ENCODE measurements at places on chromosomes 7 and 10.

- DNase-seq: no peak
Observed at GRCh38 chr10:114385557-114385956, 18.7 kb downstream of the AFAP1L2 start.

GRCh38 chr10:109183366-109183765 is 739.9 kb downstream of the XPNPEP1 start:
- DNase-seq: no peak

DNA sequence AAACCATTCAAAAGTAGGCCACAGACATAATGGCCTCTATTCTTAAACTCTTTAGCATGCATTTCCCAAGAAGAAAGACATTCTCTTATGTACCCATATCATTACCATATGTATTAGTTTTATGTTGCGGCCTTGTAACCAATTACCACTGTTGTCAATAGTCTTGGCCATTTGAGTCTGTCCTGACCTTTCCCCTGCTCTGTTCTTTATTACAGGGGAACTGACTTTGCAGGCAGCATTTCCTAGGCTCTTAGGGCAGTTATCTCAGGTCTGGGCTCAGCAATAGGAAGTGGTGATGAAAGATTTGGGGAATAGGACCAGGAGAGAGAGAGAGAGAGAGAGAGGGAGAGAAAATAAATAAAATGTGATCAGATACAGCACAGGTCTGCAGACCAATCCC is 194.5 kb upstream of the LRGUK start:
- no peak for DNase-seq

- DNase-seq: no peak
Observed at GRCh38 chr7:135322571-135323340, 89.1 kb downstream of the STRA8 start.

DNA sequence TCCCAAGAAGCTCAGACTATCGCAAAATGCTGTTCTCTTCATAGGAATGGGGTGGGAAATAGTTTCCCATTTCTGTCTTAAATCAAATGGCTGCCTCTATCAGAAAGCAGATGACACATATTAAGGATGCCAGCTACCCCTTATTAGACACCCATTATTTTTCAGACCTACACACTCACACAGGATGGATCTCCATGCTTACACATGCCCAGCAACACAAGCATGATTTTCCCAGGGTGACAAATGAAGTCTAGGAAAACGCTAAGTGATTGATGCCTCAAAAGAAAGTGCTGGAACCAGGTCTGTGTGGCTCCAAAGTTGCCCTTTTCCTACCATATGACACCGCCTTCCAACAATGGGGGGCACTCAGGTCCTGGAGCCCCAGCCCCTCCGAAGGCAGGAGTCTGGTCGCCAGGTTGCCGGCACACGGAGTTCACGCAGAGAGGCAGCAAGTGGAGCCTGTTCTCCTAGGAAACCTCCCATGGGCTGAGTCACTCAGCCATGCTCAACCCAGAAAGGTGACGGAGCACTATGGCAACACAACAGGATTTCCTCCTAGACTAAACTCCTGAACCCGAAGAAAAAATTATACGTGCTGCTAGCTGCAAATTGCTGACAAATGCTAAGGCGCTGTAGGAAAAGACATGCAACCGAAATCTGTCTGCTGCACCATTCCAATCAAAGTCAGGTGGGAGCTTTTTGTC is 19.8 kb downstream of the VOPP1 start:
- no peak for DNase-seq

DNA sequence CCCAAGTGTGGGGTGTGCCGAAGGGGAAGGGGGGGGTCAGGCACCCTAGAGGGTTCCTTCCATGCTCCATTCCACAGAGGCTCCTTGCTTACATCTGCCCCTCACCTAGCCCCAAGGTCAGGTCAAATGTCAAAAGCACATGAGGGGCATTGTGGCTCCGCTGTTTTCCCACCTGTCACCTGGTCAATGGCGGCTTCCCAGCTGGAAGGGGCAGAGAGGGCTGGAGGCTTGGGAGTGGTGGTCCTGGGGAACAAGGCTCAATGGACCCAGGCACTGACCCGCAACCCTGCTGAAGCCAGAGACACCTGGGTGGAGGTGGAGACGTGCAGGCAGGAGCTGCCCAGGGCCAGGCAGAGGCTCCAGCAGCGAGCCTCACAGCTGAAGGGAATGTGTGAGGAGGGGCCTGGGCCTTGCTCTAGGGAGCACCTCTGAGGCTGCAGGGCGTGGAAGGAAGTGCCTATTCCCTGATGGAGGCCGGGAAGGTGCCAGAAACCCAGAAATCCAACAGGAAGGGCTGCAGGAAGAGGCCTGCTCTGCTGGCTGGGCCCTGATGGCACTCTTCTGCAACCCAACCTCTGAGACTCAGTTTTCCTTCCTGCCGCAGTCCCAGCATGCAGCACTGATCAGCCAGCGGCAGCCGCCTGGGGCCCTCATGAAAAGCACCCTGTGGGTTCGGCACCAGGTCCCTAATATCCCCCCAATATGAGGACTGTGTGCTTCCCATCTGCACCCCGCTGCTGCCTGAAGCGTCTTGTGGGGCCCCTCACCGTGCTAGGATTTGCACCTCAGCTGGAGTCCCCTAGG is 16.0 kb downstream of the RASGEF1A start:
- DNase-seq: no peak

DNA sequence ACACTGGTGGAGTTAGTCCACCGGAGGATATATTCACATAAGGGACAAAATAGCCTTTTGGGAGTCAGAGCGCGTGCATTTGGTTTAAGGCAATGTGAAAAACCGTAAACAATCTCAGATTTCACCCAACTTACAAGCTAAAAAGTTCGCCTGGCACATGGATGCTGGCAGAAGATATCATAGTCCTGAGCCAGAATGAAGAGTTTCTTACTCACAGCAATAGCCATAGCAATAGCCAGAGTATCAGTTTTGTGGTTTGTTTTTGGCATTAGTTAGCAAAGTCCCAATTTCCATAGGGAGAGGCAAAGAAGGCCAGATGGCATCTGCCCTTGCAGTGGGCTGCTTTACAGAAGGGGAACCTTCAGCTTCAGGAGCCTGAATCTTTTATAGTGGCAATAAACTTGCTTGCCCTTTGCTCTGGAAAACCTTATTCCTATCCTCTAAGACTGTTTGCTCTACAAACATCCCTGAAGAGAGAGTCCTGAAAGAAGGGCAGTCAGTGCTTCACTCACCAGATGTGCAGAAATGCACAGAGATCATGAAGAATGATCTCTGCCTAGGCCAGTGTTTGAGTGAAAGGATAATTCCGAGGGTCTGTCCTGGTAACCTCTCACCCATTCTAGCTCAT is 28.7 kb upstream of the RSBN1L start:
- DNase-seq: no peak

GRCh38 chr10:3737864-3738263 is 47.1 kb downstream of the KLF6 start:
- no peak for DNase-seq

DNA sequence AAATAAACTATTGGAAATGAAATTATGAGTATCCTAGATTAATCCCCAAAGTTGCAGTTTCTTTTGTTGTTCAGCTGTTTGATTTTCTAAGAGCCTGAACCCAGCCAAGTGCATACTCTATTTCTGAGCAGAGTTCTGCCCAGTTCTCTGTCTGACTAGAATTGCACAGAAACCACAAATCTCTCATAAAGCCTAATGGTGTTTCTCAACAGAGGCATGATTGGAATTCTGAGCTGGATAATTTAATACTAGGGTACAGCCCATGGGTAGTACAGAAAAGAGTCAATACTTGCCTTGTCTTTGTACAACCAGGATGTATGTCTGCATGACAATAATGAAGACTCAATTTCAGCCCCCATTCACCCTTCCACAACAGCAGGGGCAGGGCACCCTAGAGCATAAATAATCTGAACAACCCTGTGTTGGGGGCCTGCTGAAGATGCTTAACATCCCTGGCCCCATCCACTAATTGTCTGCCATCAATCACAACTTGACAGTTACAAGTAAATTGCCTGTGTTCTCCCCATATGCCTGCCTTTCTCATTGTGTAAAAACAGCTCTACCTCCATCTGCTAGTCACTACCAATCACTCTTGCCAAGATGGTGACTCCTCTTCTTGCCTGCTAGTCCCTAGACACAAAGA is 114.4 kb downstream of the NPSR1 start:
- DNase-seq: no peak

DNA sequence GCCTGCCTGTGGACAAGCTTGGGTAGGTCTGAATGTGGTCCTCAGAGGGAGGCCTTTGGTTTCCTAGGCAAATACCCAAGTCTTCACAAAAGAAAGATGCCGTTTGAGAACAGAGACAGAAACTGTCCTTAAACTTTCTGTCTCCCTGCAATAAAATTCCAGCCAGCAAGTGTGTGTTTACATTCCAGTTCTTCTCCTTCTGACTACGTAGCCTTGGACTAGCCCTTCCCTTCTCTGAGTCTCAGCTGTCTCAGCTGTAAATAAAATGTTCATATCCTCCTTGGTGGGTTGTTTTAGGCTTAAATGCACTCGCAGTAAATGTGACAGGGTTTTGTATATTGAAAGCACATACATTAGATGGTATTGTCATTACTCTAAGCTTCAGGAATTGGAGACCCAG is 561.2 kb upstream of the MKI67 start:
- DNase-seq: no peak

DNA sequence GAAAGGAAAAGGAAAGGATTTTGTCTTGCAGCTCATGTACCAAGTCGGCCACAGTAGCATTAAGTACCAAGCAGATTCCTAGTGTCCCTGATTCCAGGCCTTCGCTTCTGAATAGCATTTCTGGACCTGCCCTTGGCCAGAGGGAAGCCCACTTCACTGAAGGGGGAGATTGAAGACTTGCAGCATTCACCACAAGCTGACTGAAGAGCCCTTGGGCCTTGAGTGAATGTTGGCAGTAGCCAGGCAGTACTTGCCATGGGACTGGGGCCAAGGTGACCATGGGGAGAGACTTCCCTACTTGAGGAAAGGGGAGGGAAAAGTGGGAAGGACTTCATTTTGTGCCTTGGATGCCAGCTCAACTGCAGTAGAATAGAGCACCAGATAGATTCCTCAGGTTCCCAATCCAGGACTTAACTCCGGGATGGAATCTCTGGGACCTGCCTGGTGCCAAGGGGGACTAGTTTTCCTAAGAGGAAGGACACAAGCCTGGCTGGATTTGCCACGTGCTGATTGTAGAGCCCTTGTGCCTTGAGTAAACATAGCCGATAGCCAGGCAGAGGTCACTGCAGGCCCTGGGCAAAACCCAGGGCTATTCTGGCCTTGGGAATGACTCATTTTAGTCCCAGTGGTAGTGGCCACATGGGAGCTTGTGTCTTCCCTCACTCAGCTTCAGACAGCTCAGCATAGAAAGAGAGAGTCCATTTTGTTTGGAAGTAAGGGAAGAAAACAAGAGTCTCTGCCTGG is 141.7 kb upstream of the KCND2 start:
- DNase-seq: no peak
